ENCODE measurements at places on chromosomes 5 and 9.

- no peak for DNase-seq
Observed at GRCh38 chr9:119053070-119053469, 316.2 kb downstream of the BRINP1 start.

- DNase-seq = no peak
Observed at GRCh38 chr5:135824541-135825041, 9.9 kb upstream of the SLC25A48 start.

DNA sequence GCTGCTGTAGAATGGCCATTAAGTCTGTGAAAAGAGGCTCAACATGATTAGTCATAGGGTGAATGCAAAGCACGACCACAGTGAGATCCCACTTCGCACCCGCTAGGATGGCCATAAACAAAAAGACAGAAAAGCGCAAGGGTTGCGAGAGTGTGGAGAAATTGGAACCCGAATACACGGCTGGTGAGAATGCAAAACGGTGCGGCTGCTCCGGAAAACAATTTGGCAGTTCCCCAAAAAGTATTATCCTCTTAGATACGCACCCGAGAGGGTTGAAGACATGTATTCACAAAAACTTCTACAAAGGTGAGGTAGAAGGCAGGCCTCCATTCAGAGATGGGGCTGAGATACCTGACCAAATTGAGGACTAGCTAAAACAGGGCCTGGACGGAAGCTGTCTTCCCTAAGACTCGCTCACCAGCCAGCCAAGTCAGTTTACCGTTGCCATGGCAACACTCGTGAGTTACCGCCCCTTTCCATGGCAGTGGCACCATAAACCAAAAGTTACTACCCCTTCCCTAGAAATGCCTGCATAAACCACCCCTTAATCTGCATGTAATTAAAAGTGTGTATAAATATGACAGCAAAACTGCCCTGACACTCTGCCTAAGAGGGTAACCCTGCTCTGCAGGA, 726 bp upstream of the PSMB7 start:
- DNase-seq = no peak

- no peak for DNase-seq
Observed at GRCh38 chr5:133930061-133930812, 38.2 kb downstream of the C5orf15 start.

DNA sequence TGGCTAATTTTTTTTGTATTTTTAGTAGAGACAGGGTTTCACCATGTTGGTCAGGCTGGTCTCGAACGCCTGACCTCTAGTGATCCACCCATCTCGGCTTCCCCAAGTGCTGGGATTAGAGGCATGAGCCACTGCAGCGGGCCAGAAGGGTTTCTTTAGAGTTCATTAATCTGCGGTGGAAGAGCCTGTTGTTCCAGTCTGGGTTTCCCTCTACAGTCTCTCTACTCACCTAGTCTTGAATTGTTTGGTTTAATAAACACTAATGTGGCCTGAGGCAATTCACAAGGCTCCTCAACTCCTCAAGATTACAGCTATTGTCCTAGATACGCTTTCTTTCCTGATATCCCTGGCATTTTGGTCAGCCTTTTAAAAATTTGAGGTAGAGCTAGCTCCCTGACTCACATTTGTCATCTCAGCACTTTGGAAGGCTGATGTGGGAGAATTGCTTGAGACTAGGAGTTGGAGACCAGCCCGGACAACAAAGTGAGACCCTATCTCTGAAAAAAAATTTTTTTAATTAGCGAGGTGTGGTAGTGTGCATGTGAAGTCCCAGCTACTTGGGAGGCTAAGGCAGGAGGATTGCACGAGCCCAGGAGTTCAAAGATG, 4.6 kb upstream of the SAR1B start:
- DNase-seq = no peak

GRCh38 chr9:91992461-91993041, 42.5 kb upstream of the ROR2 start:
- DNase-seq = no peak

- no peak for DNase-seq
Observed at GRCh38 chr5:111223101-111223786, 940 bp upstream of the CAMK4 start.

GRCh38 chr5:168075387-168075786, 216.1 kb upstream of the WWC1 start:
- no peak for DNase-seq

DNA sequence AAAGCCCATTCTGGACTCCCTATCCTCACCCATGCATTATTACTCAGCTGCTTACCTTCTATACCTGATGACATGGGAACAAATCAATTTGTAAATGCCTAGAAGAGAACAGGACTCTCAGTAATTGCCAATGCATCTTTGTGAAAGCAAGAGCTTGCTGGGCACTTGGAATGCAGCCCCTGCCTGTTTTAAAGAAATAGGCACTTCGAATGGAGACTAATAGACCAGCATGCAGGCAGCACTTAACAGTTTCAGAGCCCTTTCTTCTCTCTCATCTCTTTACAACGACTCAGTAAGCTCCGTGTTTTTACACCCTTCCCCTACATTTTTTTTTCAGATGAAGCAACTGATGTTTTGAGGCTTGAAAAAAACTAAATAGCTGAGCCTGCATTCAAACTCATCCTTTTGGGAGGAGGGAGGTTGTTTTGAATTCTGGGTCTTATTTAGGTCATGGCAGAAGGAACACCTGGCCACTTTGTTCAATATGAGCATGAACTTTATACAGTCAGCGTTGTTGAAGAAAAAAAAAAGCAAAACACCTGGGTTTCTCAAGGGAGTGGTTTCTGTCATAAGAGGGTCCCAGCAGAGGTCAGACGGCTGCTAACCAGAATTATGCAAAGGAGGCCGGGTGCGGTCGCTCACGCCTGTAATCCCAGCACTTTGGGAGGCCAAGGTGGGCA, 34.6 kb upstream of the WHRN start:
- no peak for DNase-seq

GRCh38 chr5:40437452-40437861, 242.3 kb upstream of the PTGER4 start:
- no peak for DNase-seq

DNA sequence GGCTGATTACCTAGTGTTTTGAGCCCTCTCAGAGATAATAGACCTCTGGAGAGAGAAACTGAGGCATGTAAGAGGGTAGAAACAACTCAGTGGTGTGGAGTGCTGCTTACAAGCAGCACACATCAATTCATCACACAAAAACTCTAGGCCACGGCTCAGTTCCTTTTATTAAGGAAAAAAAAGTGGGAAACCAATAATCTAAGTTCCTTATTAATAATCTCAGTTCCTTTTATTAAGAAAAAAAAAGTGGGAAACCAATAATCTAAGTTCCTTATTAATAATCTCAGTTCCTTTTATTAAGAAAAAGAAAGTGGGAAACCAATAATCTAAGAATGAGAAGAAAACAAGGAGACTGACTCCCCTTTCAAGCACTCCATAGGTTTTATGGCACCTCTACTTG, 28.0 kb downstream of the TXNDC8 start:
- DNase-seq = no peak

DNA sequence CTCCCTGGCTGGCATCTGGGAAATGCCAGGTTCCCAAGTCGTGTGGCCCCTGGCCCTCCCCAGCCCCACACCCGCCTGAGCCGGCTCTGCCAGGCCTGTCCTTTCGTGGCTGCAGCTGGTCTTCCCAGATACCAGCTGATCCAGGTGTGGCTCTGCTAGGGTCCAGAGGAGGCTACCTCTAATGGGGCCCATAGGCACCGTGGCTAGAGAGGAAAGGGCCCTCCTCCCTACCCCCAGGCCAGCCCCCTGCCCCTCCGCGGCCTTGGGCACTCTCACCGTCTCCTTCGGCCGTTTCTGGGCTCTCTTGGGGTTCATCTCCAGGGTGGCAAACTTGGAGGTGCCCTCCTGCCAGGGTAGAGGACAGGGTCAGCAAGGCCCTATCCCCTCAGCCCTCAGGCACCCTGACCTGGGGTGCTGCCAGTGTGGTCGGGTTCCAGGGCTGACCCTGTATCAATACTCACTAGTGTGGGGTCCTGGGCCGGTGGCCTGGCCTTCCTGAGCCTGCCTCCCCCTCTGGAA, 17.0 kb downstream of the RALGDS start:
- no peak for DNase-seq

- no peak for DNase-seq
Observed at GRCh38 chr9:36837431-36838405, 196.3 kb downstream of the PAX5 start.

DNA sequence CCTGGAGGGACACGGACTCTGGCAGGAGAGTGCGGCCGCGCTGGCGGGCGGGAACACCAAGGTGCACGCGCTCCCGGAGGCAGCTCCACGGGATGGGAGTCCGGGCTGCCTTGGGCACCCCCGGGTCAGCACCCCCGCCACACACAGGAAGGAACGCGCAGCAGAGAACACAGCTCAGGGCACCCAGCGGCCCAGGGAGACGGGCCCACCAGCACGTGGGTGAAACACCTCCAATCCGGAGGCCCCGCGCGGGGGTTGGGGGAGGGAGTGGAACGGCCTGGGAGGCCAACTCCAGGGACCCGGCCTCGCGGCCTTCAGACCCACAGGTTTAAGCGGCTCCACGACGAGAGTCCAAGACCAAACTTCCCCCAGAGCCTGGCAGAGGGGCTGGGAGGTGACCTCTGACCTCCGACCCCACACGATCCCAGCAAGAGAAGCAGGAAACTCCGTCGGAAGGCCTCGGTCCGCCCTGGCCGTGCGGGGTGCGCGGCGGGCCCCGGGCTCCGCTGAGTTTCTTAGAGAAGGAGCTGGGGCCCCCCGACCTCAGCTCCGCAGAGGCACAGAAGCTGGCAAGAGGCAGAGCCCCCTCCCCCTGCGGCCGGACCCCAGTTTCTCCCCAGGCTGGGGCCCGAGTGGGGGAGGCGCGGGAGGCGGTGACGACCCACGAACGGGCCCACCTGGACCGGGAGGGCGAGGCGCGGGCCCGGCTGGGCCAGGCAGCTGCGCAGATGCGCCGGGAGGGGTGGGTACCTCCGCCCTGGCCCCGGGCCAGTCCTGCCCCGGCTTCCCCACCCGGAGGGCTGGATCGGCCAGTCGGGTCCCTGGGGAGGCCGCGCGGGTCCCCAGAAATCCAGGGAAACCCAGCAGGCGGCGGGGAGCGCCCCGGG, 851 bp downstream of the NACC2 start:
- DNase-seq = peak; percentile 27

GRCh38 chr9:79221084-79221483, 350.7 kb upstream of the TLE4 start:
- DNase-seq = no peak

DNA sequence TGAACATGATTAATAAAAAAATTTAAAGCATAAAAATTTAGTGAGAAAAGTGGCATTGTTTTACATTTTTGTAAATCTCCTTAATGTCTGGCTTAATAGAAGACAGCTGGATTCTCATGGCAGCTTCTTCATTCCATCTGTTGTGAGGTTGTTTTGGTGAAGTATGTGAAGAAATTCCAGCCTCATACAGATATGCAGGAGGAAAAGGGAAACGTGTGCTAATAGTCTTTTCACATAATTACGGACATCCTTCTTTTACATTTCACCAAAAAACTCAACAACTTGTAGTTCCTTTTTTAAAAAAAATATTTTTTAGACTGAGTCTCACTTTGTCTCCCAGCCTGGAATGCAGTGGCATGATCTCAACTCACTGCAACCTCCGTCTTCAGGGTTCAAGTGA, 46.9 kb downstream of the HACD4 start:
- DNase-seq = no peak

GRCh38 chr5:96977228-96977627, 41.3 kb downstream of the LNPEP start:
- DNase-seq = no peak

GRCh38 chr5:6875376-6875775, 162.1 kb downstream of the TENT4A start:
- DNase-seq = no peak

GRCh38 chr9:111016426-111017045, 21.7 kb downstream of the LPAR1 start:
- DNase-seq = no peak

- no peak for DNase-seq
Observed at GRCh38 chr9:88826181-88826580, 165.1 kb upstream of the S1PR3 start.

- no peak for DNase-seq
Observed at GRCh38 chr9:842635-843426, 1.3 kb downstream of the DMRT1 start.

GRCh38 chr9:124388275-124389048, 26.8 kb downstream of the PSMB7 start:
- no peak for DNase-seq

DNA sequence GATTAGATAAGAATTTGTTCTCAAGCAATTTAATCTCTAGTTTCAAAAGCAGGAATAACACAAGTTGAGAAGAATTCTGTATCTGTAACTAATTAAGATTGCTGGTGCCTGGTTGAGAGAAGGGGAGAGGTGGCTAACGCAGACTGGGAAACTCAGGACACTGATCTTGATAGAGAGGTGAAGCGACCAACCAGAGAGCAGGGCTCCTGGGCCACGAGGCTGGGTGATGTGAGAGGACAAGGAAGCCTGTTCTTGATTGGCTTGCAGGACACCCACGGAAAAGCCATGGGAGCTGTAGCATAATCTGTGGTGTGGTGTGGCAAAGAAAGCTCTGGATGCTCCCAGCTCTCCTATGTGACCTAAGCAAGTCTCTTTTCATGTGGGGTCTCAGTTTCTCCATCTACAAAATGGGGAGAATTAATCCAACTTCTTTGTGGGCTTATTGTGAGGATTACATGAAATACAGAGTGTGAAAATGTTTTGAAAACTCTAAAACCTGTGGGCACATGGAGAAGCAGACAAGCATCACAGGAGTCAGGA, 594.1 kb upstream of the BRINP1 start:
- no peak for DNase-seq

DNA sequence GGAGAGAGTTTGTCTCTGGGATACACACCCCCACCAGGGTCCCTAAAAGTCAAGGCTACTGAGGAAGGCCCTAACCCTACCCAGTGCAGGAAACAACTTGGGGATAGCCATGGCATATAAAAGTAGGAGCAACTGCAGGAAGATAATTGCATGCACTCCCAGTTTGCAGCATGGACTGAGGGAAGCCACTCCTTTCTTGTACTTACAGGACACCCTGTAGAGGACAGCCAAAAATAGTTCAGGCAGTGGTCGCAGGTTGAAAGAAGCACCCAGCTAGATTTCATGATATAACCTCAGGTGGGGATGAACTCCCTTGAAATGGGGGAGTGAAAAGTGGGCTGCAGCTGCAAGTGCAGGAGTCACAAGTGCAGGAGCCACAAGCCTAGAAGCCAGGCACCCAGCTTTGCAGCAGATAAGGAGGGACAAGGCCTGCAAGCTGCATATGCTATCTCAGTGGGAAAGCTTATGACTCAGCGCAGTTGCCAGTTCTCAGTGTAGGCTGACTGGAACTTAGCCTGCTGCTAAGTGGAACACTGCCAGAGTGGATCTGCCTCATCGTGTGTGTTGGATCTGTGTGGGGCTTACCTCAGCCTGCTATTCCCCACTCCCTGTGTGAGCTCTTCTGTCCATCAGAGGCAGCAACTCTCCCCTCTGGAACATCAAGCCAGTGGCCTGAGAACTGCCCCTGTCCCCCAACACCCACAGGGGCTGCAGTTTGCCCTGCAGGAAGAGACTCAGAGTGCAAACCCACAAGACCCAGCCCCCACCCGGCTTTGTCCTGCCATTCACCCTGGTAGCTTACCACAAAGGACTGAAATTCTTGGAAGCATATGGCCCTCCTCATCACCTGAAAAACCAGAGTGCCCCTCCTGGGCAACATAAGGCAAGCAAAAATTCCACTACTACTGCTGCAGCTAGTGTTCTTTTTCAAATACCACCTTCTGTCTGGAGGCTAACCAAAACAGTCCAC, 42.7 kb downstream of the CYLC2 start:
- no peak for DNase-seq

Data from hippocampal formation (tissue), 2 donors.